Tibial artery (tissue), 4 donors: ENCODE measurements at places on chromosomes 11 and 22.

DNA sequence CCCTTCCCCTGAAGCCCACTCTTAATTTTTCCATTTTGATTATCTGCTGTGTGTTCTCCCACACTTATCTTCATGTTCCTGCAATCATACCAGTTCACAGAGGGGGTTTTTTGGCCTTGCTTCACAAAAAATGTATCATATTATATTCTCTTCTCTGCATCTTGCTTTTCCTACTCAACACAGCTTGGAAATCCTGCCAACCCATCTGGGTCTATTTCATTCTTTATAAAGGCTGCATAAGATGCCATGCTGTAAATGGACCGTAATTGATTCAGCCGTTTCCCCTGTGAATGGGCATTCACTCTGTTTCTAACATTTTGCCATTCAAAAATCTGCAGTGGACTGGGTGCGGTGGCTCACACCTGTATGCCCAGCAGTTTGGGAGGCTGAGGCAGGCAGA is 30.5 kb downstream of the CD6 start:
- no peak for DNase-seq

DNA sequence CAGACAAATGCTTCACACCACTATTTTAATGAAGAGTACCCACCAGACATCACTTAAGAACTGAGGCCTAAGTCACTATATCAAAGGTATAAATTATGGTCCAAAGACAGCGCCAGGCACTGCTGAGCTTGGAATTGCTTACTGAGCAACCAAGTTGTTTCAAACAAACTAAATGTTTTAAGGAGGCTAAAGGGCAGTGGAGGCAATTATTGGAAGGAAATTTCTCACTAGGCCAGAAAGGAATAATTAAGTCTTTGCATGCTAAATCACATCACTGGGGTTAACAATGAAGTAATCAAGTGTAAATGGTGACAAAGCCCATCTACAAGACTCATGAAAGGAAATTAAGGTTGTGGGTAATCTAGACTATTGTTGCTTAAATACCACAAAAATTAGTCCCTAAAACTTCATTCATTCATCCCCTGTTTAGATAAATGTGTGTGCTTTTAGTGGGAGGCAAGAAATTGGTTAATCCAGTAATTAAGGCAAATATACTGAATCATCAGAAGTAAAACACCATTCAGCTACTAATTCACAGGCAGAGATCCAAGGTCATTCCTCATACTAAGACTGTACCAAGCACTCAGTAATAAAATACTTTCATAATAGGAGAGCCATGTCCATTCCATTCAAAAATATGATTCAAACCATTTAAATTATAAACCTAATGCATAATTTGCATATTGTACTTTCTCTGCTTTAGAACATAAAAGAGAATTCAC is 21.2 kb downstream of the LGR4 start:
- no peak for DNase-seq

DNA sequence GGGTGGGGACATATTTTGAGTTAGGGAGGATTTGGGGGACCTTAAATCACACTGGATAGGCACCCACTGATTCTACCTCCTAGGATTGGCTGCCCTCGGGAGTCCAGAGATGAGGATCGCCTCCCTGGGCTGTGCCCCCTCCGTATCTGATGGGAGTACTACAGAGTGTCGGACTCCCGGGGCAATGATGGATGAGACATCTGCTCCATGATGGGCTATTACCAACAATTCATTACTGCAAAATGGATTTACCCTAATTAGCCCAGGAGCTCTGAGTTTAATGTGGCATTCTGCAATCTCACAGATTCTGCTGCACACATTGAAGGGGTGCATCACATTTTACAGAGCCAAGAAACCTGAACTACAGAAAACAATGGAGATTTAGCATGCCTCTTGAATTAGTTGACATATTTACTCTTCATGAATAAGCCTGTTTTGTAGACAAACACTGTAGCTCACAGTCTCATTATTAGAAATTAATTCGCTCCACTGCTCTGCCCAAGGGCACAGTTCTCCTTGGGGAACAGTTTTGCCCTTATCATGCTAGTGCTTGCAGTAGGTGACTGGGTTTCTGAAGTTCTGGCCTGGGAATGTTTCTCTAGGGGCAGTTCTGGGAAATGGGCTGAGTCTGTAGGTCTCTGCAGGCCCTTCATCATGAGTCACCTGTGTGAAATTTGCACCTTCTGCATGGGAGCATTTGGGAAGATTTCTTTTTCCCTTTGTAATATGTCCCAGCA is 217.1 kb upstream of the PLET1 start:
- DNase-seq: no peak

- no peak for DNase-seq
Observed at GRCh38 chr11:16825968-16826367, 87.5 kb downstream of the C11orf58 start.

- no peak for DNase-seq
Observed at GRCh38 chr11:86692317-86692716, 19.9 kb upstream of the ME3 start.
